ENCODE measurements at places on chromosomes 13 and 19.

- DNase-seq, result no peak
Observed at GRCh38 chr19:30882411-30883005, 466.7 kb downstream of the TSHZ3 start.

DNA sequence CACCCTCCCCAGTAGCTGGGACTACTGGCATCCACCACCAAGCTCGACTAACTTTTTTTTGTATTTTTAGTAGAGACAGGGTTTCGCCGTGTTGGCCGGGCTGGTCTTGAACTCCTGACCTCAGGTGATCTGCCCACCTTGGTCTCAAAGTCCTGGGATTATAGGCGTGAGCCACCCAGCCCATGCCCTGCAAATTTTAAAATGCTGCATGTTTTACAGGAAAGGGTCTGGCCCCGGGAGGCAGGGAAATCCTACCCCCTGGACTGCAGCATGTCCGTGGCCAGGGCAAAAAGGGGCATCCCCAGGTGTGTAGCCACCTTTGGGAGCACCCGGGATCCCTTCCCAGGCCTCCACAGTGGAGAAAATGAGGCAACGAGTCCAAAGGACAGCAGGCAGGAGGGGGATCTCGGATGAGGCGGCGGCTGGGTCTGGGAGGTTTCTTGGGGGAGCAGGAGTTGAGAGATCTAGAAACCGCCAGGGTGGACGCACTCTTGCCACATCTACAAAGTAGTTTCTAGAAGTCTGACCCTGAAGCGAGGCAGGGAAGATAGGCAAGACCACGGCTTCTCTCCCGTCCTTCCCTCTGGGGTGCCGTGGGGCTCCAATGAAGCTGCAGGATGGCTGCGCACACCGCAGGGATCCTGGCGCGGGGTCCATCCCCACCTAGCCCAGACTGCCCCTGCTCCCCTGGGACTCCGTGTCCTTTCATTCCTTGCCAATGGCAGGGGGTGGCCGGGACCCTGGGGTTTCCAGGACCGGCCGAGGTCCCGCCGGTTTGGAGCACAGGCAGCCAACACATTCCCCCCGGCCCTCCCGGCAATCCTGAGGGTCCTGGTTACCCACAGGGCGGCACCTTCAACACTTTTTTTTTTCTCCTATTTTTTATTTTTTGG is 21.3 kb upstream of the ZBTB7A start:
- no peak for DNase-seq

DNA sequence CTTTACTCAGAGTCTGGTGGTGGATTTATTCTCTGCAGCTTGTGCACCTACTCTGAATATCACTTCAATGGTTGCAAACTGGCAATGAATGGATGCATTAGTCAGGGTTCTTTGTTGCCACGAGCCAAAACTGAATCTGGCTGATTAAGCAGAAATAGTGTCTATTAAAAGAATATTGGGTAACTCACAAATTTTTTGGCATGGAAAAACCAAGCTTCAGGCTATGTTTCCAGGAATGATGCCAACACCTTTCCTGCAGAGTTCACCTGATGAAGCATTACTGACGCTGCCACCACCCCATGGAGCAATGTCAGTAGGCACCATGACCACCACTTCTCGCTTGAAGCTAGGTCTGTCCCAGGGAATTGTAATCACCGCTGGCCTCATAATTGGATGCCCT is 597.8 kb upstream of the SLC10A2 start:
- DNase-seq, result no peak

GRCh38 chr13:25678398-25678797 is 306.6 kb downstream of the ATP8A2 start:
- DNase-seq, result no peak

DNA sequence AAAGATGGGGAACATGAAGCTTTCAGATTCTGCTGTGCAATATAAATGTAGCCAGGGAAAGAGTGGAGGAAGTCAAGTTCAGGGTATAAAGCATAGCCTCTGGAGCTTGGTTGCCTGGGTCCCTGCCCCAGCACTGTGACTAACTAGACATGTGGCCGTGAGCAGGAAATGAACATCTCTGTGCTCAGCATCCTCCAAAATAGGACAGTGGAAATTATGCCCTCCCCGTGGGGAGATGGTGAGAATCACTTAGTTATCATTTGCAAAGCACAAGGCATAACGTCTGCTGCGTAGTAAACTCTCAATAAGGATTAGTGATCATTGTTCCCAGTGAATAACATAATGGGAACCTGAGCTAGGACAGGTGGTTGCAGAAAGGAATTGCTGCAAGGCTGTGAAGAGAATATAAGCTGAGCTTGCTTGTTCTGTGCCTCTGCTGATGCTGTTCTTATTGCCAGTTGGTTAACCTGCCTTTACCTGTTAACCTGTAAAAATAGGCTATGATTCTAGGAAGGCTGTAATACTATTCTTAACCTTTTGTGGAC is 441.0 kb downstream of the COG6 start:
- DNase-seq, result no peak

DNA sequence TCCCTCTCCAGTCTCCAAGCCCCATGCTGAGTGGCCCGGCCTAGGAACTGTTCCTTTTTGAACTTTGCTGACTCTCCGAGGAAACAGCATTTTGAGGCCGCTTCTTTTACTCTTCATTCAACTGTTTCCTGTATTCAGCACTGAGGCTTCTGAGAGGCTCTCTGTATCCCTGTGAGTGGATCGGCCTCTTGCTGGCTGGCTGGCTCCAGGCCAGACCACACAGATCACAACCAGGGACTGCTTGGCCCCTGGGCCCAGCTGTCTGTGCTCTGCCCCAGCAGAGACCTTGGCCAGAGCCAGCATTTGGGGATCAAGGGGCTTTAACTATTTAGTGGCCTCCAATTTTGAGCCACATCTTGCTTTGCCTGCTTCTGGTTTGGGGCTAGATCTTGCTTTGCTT is 75.6 kb upstream of the KL start:
- DNase-seq, result no peak

GRCh38 chr19:54473071-54473891 is at the start of gene CDC42EP5:
Gene CDC42EP5 (minus strand): TSS chr19:54473296. CDS start chr19:54465547, 7,749 bp downstream.
- no peak for DNase-seq

- no peak for DNase-seq
Observed at GRCh38 chr19:3194106-3195087, 8.7 kb downstream of the NCLN start.

DNA sequence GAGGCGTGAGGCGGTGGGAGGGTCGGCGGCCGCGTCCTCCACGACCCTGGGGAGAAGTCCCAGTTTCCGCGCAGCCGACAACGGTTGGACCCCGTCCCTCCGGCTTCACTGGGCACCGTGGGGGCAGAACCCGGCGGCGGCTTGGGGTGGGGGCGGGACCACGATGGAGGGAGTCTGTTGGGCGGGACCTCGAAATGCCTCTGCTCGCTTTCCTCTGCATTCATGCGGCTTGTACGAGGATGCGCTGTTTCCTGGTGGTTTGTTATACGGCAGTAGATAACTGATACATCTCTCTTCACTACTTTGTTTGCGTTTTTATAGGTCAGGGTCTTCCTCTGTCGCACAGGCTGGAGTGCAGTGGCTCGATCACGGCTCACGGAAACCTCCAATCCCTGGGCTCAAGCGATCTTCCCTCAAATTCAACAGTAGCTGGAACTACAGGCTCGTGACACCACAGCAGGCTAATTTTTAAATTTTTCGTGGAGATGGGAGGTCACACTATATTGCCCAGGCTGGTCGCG is 24.6 kb upstream of the ZNF846 start:
- DNase-seq, result no peak

DNA sequence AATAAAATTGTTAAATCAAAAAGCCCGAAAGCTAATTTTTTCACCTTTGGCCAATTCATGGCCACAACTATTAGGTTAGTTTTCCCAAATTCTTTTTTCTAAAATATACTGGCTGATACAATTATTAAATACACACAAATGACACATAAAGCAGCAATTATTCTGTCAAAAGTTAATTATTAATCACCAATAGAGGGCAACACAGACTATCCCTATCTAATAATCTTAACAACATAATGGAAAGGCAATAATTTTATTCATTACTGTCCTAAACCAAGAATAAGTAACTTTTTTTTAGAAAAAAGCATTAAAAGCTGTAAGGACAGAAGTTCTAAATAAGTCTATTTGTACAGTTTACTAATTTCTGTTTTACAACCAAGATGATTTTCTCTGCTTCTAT is 51.7 kb downstream of the KATNAL1 start:
- no peak for DNase-seq

GRCh38 chr13:111005808-111006505 is 91.1 kb upstream of the ANKRD10 start:
- DNase-seq, result no peak

- DNase-seq, result no peak
Observed at GRCh38 chr19:10235003-10235402, 3.9 kb upstream of the S1PR2 start.

DNA sequence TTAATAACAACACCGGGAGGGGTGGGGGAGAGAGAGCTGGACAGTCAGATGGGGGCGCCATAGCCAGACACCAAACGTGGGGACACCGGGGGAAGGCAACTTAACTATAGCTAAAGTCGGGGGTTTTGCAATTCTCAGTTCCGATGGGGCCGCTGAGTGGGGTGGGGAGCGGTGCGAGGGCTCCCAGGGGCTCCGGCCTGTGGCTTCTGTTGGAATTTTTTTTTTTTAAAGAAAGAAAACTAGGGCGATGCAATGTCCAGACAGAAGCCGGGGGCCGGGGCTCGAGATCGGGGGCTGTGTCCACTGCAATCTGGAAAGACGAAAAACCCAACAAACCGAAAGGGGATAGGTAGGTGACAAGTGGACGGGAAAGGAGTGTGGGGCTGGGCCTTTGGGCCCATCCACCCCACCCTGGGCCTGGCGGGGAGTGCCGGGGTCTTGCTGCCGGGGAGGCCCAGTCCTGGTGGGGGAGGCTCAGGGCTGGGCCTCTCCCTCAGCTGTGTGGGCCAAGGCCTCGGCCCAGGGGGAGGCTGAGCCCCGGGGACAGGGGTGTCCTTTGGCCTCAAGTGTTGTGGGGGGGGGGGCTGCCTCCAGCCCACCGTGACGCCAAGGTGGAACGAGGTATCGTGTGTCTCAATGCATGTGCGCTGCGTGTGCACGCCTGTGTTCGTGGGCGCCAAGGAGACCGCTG is 17.3 kb downstream of the PRKCSH start:
- no peak for DNase-seq

GRCh38 chr13:73254827-73255226 is 196.0 kb downstream of the KLF5 start:
- no peak for DNase-seq

GRCh38 chr19:4081441-4082129 is 14.9 kb upstream of the ZBTB7A start:
- DNase-seq, result no peak

- DNase-seq, result no peak
Observed at GRCh38 chr13:43360892-43361610, 337.7 kb downstream of the DNAJC15 start.

GRCh38 chr19:376111-376470 is 31.5 kb upstream of the MIER2 start:
- no peak for DNase-seq

- DNase-seq, result no peak
Observed at GRCh38 chr13:30110301-30111070, 196.9 kb downstream of the KATNAL1 start.
